Fibroblast of mammary gland (primary cell): ENCODE measurements at places on chromosomes 12 and 14.

DNA sequence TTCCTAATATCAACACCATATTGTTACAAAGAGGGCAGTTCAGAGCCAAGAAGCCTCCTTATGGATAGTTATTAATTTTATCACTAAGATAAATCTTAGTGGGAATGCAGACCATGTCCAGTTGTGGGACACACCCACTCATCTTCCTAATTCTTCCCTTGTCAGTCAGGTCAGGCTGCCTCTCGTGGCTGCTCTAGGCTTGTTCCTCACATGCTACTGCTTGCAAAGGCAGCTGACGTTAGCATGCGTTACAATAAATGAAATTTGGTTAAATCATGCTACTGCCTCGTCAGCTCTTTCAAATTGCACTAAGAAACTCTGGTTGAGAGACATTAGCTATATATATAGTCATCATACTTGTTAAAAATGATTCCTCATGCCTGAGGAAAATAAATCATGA, 108.4 kb downstream of the CAND1 start:
- DNase-seq: no peak

DNA sequence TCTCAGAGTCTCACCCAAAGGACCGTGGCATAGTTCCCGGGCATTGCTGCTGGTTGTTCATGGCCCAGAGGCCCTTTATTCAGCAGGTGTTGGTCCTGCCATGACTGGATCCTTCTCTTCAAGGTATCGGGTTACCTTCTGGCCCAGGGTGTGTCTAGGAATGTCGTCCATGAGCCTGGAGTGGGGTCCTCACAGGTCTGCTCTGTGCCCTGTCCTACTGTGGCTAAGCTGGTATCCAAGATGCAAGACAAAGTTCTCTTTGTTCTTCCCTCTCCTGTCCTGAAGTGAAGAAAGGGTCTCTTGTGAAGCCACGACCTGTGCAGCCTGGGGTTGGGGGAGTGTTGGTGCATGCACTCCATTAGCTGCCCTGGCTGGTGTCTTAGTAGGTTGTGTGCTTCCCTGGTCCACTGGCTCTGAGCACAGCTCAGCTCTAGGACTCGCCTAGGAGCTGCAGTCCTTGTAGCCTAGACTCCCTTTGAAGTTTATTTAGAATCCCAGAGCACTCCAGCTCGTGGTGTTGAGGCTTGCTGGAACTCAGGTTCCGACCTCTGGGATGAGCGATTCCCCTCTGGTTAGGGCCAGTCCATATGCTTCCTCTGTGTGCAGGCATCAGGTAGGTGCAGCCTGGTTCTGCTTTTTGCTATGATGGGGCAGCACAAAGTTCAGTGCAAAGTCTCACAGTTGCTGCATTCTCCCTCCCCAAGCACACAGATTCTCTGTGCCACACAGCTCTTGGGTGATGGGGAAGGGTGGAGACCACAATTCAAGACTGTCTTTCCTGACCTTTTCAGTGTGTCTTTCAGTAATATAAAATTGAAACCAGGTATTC, 117.4 kb downstream of the NUBPL start:
- no peak for DNase-seq

DNA sequence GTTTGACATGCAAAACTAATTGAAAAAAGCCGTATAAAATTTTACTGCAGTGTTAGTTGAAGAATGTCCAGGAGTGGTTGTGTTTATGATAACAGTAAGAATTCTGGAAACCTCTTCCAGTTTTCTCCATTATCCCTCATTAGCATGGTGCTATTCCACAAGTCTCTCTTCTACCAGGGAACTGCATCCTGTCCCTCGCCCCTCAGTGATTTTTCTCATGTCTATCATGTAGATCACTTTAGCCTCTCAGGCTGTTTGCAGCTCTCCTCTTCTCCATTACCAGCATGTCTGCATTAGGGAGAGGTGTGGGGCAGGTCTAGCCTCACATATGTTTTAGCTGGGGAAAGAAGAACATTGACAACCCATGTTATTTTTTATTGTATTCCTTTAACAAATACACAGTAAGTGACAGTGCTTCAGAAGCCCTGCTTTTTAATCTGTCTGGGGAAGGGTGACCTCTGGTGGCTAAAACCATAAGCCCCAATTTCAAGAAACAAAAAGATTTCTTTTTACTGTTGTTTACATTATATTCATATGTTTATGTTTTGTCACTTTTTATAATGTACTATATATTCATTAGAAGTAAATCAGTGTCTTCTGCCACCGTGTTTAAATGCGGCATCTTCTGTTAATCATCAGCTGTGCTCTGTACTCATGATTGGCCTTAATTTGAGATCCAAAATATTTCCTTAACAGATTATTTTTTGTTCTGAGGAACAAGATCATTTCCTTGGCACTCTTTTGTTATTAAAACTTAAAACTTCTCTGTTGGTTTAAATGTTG, 70.7 kb downstream of the RASSF8 start:
- DNase-seq: peak; percentile 71

DNA sequence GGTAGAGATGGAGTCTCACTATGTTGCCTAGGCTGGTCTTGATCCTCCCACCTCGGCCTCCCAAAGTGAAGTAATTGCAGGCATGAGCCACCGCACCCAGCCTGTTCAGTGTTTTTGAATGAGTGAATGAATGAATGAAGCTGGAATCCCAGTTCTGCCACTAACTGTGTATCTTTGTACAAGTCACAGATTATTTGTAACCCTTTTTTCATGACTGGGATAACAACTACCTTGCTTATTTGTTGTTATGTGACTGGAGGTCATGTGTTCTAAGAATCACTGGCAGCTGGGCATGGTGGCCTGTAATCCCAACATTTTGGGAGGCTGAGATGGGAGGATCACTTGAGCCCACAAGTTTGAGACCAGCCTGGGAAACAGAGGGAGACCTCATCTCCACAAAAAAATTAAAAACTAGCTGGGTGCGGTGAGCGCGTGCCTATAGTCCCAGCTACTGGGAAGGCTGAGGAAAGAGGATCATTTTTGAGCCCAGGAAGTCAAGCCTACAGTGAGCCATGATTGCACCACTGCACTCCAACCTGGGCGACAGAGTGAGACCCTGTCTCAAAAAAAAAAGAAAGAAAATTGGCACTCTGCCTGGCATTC, 13.3 kb upstream of the NUMB start:
- no peak for DNase-seq

- DNase-seq: peak; percentile 89
These were observed 6.9 kb downstream of the VEZT start for GRCh38 chr12:95224202-95225170.

DNA sequence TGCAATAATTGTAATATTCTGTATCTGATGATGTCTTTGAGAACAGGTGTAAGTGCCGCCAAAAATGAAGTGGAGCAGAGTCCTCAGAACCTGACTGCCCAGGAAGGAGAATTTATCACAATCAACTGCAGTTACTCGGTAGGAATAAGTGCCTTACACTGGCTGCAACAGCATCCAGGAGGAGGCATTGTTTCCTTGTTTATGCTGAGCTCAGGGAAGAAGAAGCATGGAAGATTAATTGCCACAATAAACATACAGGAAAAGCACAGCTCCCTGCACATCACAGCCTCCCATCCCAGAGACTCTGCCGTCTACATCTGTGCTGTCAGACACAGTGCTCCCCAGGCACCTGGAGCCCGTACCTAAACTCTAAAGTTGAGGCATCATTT, 268.7 kb downstream of the DAD1 start:
- no peak for DNase-seq

DNA sequence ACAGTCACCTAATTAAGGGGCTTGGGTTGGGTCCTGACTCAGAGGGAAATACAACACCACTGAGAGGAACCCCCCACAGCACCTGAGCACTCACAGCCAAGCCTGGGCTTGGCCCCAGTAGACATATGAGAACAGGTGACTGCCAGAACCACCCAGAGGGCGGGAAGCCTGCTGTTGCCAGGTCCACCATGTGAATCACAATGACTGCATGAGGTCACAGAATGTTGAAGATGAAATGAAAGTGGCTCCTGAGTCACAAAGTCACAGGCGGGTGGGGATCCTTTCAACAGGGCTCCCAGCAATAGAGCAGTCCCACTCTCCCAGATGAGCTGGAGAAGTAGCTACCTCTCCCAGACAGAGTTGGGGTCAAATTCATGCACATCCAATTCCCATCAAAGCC, at the start of gene LRRC74A:
Gene LRRC74A (plus strand): TSS at position 287 of the 400 bp plus-strand sequence. CDS start 290 bp downstream, outside the sequence.
- DNase-seq: no peak

DNA sequence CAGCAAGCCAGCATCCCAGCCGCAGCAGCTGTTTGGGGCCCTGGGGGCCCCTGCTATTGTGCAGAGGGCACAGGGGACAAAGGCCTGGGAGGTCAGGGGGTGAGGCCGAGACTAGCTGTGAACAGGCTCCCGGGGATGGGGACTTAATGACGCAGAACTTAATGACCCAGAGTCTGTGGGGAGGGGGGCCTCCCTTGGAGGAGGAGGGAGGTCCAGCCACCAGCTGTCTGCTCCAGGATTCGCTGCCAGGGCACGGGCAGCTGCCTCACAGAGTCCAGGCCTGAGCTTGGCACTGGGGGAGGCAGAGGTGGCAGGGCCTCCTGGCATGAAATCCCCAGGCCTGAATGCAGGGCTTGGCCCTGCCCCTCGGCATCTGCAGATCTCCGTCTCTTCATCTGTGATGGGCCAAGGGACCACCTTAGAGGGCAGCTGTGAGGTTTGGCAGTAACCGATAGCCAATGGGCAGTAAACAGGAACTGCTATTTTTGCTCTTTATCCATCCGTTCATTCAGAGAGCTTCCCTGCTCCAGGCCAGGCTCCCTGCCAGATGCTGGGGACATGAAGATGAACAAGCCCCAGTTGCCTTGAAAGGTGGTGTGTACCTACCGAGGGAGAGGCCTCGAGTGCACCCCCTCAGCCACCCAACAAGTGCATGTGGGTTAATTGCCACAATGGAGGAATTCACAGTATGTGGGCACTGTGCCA, 6.7 kb downstream of the FAM222A start:
- DNase-seq: no peak

- DNase-seq: no peak
These were observed 211.6 kb downstream of the KIF26A start for GRCh38 chr14:104349950-104350349.

DNA sequence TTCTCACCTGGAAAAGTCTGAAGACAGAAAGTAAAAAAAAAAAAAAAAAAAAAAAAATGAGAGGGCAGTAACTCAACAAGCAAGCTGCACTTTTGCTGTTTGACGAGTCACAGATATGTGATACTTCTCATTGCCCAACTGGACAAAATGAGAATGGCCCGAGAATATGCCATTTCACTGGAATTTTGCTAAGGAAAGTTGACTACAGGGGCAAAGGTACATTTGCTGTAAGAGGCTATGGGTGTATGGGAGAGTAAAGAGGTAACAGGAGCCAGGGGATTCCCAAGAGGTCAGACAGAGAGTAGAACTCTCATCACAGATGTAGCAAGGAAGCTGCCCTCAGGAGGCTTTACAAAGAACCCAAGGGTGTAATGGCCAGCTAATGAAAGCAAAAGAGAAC, 22.9 kb downstream of the KIF21A start:
- peak; percentile 7 for DNase-seq

DNA sequence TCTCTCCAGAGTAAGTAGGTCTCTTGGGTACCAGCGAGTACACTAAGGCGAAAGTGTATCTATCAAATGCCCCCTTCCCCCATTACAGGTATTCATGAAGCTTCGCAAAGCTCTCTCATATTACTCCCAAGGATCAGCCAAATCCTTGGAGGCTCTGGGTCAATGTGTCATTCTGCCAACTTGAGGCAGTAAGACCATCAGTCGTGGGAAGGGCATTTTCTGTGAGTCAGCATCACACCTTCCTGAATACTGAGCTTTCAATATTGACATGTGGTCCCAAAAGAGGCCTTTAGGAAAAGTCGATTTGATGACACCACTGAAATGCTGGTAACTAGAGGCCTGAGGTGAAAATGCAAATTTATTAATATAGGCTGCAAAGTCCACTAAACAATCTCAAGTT, 323.9 kb downstream of the LRIG3 start:
- DNase-seq: peak; percentile 42

GRCh38 chr12:110280392-110280778, 662 bp upstream of the ATP2A2 start:
- DNase-seq: peak; percentile 42
